ENCODE measurements at places on chromosomes 4 and X.

DNA sequence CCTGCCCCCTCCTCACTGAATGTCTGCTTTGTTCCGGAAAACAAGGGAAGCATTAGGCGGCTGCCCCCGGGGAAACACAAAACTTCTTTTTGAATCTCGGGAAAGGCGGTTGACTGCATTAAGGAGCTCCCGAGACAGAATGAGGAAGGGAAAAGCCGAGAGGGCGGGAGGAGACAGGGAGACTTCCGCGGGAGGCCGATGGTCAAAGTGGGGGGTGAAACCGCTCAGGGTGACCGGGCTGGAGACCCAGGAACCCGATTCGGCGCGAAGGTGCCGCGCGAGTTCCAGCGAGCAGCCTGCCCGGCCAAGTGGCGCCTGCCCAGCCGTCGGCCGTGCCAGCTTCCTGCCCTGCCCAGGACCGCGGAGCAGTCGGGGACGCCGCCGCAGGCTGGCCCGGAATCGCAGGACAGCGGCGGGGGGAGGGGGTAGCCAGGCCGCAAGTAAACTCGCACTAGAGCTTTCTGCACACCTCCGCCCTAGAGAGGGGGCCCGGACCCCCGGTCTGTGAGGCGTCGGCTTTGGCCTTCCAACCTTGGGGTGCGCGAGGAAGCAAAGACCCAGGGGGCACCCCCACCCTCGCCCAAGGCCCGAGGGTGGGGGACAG, 55.1 kb upstream of the BCOR start:
- DNase-seq = no peak

- DNase-seq = no peak
These were observed 176.9 kb upstream of the ARSJ start for GRCh38 chr4:114156371-114156770.

- no peak for DNase-seq
These were observed 317.6 kb downstream of the BCOR start for GRCh38 chrX:39779952-39780783.

GRCh38 chr4:182770259-182770995, 146.8 kb downstream of the DCTD start:
- no peak for DNase-seq

DNA sequence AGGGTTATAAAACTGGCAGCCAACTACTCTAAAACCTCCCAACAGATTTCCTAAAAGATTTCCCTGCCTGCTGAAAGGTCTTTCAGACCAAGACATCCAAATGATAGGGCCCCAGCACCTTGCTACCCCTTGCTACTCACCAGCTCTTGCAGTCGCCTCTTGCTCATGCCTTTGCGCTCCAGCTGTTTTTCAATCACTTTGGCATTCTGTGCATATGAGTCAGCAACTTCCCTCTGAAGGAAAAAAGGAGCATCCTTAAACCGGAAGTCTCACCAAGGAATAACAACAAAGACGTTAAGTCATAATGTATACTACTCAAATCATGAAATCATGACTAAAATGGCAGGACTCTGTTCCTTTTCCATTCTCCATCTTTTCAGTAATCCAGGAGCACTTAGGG, 24.0 kb downstream of the STEEP1 start:
- DNase-seq = no peak

GRCh38 chr4:105192474-105192873, 45.8 kb downstream of the TET2 start:
- DNase-seq = no peak

DNA sequence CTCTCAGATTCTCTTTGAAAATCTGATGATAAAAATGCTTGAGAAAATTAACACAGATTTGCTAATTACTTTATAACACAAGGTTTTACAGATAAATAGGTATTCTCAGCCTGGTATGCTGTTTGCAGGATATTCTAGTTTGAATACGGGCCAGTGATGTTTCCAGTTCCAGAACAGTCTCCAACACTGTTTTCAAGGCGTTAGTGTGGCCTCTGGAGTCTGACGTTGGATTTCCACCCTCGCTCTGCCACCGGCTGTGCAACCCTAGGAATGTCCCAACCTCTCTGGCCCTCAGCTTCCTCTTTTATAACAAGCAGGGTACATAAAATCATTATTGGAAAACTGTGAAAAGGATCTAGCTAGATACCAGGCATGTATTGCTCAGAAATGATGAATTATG, 23.8 kb upstream of the CYP4V2 start:
- DNase-seq = no peak

DNA sequence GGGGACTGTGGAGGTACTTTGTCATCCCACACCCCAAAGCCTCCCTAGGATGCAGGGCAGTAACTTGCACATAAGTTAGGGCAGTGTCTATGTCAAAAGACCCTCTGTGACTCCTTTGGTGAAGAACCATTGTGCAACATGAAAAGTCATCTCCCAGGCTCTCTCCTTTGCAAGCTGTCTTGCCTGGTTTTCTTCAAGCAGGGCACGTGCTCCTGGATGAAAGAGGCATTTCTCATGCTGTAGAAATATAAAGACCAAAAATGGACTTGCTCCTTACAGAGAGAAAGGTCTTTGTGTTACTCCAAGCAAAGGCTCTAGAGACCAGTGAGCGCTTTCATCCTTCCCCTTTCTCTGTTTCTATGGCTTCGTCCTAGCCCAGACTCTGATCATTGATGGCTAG, 44.9 kb downstream of the PLAC1 start:
- DNase-seq = no peak

GRCh38 chrX:154368630-154369448, 5.6 kb downstream of the FLNA start:
- DNase-seq = peak; percentile 89

DNA sequence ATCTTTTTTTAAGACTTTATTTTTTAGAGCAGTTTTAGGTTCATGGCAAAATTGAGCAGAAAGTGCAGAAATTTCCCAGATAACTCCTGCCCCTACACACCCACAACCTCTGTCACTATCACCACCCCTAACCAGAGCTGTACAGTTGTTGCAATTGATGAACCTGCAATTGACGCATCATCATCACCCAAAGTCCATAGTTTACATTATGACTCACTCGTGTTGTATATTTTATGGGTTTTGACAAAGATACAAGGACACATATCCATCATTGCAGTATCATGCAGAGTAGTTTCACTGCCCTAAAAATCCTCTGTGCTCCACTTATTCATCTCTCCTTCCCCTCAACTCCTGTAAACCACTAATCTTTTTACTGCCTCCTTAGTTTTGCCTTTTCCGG, 34.5 kb upstream of the WAS start:
- no peak for DNase-seq

- DNase-seq = no peak
These were observed 25.9 kb downstream of the MED14 start for GRCh38 chrX:40709395-40709794.

DNA sequence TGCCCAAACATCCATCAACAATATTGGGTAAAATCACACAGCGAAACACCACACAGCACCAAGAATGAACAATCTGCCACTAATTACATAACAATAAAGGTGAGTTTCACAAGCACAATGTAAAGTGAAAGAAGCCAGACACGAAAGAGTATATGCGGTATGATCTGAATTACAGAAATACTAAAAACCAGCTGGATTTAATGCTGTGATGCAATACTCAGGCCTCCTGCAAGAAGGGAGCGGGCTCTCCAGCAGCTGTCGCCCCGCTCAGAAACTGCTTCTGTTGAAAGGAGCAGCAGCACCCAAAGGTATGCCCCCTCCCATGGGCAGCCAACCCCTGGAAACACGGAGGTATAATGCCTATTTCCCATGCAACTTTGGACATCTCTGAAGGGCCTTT, 77.0 kb downstream of the PAPSS1 start:
- DNase-seq = no peak

GRCh38 chr4:23890369-23891063, 669 bp upstream of the PPARGC1A start:
- DNase-seq = no peak

- DNase-seq = peak; percentile 1
These were observed 1577.0 kb upstream of the TENM3 start for GRCh38 chr4:180665994-180666824.

DNA sequence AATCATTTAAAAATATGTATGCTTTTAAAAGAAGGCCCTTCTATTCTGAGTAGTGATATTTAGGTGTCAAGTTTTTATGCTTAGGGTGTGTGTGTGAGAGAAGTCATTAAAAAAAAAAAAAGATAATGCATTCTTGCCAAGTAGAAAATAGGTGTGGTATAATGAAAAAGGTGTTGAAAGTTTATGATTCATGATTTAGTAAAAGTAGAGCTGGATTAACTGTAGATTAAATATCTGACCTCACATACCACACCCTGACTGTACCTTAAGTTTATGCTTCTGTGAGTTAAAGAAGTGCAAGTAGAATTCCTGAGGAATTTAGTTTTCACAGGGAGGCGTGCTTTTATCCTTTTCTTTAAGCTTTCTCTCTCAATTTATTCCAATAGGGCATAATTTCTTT, 71.1 kb downstream of the BMPR1B start:
- DNase-seq = no peak

GRCh38 chr4:122746485-122746965, 14.0 kb downstream of the BBS12 start:
- DNase-seq = no peak

- DNase-seq = no peak
These were observed 13.3 kb upstream of the TADA2B start for GRCh38 chr4:7029921-7030320.

- no peak for DNase-seq
These were observed 872.5 kb upstream of the ADGRL3 start for GRCh38 chr4:60327651-60328050.

DNA sequence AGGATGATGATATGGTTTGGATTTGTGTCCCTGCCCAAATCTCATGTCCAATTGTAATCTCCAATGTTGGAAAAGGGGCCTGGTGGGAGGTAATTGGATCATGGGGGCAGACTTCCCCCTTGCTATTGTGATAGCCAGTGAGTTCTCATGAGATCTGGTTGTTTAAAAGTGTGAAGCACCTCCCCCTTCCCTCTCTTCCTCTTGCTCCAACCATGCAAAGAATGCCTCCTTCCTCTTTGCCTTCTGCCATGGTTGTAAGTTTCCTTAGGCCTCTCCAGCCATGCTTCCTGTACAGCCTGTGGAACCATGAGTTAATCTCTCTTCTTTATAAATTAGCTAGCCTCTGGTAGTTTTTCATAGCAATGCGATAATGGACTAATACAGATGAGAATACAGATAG, 19.7 kb upstream of the ALG13 start:
- DNase-seq = no peak

DNA sequence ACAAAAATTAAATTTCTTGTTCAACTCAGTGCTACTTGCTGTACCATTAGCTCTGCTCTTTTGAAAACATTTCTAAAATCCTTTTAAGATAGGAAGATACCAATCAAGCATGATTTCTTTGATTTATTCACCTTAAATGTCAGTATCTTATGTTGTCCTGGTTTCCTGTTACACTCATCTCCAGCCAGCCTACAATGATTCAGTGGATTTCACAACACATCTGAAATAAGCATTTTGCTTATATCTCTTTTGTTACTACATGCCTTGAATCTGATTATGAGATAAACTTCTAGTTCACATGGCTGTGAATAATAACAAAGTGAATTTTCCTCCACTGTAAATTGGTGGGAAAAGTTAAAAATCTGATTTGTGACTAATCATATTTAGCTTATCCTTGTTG, 112.5 kb upstream of the BMP3 start:
- no peak for DNase-seq

DNA sequence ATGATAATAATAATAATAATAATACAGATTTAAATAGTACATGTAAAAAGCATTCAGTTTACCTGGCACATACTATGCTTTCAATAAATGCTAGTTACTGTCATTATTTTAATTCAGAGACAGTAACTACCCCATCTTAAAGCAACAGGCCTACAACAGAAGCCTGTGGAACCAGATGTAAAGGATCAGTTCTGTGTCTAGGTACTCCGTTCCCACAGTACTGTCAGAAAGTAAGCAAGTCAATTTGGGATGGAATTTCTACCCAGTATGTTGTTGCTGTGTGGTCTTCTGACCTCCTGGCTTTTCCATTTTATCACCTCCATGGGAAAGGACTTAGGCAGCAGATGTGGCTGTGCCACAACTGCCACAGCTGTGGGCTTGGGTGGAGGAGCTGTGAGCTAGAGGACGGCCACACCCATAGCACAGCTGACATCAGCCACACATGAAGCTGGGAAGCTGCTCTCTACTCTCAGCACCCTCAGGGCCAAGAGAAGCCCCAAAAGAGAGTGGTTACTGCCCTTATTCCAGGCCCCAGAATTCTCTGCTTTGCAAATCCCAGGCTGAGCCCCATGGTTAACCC, 102.8 kb downstream of the CBR4 start:
- DNase-seq = no peak

DNA sequence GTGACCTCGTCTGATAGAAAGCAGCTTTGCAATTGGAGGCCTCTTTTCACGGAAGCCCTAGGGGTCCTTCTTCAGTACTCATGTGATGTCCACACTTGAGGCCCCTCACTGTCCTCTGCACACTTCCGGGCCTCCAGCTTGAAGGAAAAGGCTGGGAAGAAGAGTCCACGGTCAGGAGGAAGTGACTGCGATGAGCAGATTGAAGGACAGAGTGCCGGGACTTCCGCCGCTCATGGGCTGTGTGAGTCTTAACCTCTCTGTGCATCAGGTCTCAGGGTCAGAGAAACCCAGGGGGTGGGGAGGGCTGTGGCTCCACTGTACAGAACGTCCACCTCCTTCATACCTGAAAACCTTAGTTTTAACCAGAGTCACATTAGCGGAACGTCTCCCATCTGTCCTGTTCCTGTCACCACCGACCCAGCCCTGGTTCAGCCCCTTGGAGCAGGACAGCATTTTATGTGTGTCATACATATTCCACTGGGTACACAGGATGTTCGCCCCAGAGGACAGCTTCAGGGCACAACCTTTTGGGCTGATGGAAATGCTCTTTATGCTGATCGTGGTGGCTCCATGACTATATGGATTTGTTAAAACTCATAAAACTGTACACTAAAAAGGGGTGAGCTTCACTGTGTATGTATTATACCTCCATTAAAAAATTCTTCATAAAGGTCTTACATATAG, 51.0 kb upstream of the SORCS2 start:
- no peak for DNase-seq

DNA sequence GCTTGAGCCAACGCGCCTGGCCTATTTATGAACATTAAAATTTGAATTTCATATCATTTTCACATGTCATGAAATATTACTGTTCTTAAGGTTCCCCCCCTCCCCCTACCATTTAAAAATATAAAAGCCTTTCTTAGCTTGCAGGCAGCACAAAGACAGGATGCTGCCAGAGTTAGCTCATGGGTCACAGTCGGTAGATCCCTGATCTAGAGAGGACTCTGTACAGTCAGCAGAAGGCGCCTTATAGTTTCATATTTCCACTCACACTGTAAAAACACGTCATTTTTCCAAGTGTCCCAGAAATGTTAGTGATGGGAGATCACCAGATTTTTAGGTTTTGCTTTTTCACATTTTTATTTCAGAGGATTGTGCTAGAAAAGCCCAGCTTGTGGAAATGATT, 12.2 kb downstream of the NOCT start:
- no peak for DNase-seq

GRCh38 chrX:38694394-38694793, 106.9 kb upstream of the MID1IP1 start:
- no peak for DNase-seq

DNA sequence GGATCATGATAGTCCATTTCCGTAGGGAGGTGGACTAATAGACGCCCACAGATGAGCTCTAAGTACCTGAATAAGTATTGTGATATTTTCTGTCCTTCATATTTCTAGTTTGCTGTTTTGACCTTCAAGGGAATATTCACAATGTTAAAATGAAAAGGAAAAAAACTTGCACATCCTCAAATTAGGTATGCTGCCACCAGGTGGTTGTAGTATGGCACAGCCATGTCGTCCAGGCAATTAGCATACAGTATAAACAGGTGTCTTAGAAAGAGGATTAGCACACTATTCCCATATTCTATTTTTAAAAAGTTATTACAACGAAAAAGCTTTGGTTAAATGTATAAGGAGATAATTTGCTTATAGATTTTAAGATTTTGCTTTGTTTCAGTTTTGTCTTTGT, 802.0 kb downstream of the RPA4 start:
- DNase-seq = peak; percentile 15

GRCh38 chr4:5137226-5137625, 85.9 kb downstream of the STK32B start:
- no peak for DNase-seq

All from activated CD4-positive, alpha-beta T cell treated with anti-CD3 and anti-CD28 coated beads, Interleukin-2, amount 50 U/mL, for 48 hours (primary cell).